A172 (cell line): ENCODE measurements at places on chromosomes 2 and 18.

DNA sequence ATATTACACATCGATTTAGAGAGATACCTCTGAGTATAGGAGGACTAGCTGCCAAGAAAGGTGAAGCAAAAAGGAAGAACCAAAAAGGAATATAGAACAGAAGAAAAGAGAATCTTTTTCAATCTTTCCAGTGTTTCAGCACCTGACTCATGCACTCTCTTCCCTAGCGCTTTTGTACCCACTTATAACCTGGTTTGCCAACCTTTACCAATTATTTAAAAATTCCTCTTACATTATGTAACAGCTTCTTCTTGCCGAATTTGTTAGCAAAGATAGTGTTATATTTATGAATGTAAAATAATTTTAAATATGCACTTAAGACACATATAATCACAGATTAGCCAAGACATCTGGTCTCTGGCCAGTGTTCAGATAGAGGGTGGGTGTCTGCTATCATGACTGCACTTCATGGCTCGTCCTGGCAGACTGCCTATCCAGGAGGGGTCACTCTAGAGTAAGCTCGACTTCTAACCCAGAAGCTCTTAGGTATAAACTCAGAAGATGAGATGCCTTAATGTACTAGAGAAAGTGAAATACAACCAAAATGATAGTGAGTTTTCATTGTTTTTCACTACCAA lies 122.9 kb downstream of the ATAD2B start:
- DNase-seq: peak; percentile 47

- DNase-seq: no peak
Observed at GRCh38 chr2:45822272-45822630, 170.8 kb downstream of the PRKCE start.

DNA sequence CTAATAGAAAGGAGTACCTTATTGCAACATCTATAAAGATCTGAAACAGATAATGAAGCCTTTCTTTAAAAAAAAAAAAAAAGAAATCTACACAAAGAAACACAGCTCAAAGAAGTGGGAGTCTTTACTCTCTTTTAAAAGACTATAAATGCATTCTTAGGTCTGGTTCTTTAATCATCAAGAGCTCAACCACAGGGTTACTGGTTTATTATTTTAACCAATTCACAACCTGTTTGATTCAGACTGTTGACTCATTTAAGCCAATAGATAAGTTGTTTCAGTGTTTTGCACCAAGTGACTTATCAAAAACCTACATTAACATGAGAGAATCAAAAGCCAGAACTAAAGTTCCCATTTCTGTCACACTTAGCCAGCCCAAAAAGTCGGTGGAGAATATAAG lies 93.1 kb downstream of the TCF4 start:
- no peak for DNase-seq

DNA sequence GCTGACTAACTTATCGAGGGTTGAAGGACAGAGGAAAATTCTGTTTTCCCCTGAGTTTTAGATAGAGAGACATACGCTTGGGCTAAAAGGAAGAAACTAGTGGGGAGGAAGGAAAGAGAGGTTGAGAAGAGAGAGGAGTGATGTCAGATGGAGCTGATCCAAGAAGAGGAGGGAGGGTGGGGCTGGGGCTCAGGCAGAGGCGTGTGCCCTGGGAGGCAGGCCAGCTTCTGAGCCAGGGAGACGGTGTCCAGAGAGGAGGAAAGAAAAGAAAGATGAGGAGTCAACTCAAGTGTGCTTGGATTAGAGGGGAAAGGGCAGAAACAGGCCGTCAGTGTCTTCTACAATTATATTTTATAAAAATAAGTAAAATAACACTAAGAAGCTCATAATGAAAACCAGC lies 56.2 kb downstream of the EMILIN2 start:
- peak; percentile 61 for DNase-seq

DNA sequence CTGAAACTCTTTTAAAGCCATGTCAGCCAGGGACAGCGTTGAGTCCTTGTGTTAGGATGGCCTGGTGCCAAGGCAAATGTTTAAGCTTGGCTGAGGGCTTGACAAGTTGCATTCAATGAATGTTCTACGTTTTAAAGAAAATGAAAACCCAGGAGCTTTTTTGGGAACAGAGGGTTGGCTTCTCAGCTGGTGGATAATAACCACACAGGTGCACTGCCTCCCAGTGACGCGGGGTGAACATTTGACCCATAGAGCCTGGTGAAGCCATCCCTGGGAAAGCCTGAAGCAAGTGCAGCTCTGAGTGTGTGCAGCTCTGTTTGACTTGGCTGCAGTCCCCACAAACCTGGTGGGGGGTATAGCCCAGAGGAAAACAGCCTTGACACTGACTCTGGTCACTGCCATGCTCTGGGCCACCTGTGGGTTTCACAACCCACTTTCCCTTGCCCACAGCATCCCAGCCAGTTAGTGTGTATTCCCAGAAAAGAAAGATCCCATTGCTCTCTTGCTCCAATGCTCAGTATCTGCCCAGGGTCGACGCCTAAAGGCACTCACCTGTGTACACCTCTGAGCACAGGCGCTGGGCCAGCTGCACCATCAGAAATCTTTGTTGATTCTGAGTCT lies 874.9 kb downstream of the RNF144A start:
- DNase-seq: no peak

DNA sequence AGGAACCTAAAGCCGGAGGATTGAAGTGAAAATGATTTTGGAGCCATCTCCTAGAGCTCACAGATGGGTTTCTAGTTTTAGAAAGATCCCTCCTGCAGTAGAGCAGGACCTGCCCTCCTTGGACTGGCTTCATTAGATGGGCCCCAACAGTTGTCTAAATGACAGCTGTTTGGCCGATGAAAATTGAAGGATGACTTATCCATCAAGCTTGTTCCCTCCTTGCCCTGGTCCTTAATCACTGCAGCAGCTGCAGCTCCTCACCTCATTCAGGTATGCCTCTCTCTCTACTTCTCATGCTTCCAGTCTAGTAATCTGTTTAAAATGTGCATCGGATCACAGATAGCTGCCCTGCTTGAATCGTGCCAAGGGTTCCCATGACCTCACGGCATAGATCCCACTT lies 677.6 kb downstream of the BCL11A start:
- DNase-seq: no peak

DNA sequence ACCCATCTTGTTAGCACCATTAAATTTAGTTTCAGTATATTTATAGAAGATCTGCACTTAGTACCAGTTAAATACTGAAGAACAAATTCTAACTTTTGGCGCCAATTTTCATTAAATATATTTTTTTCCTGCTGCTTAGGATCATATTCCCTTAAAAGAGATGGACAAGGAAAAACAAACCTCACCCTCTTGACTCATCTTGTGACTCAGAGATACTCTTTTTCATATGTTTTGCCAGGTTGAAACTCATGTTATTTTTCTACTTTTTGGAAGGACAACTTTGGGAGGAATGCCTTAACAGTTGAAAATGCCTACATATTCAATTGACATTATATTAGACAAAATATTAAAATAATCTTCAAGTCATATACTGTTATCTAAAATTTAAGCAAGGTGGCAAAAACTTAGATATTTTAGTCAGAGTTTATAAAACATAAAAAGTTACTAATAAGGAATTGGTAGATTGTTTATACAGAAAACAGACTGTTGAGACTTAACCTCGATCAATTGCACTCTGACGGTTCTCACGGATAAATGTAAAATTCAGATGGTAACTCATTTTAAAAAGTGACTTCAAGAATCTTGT lies 36.2 kb downstream of the PNO1 start:
- peak; percentile 54 for DNase-seq

DNA sequence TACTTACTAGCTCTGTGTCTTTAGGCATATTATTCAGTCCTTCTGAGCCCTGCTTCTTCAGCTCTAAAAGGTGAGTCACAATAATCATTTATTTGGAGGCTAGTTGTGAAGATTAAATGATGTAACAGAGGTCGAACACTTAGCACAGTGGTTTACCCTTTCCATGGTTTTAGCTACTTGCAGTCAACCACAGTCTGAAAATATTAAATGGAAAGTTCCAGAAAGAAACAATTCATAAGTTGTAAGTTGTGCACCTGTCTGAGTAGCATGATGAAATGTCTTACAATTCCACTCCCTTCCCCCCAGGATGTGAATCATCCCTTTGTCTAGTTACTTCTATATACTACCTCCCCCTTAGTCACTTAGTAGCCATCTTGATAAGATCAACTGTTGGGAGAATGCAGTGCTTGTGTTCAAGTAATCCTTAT lies 217.6 kb upstream of the THUMPD2 start:
- peak; percentile 98 for DNase-seq

DNA sequence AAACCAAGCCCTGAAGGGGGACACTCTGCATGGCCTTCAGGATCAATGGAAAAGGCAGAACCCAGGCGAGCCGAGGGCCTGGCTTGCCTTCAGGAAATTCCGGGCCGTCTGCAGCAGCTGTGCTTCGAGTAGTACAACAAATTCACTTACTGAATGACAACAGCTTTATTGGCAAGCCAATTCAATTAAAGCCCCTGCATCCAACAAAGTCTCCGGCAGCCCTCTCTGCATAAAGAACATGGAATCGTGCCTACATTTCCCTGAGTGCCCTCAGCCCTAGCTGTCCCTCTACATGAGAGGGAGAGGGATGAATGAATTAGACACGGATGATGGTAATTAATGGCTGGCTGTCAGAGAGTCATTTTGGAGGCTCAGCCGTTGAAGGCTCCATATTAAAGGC lies 189.0 kb downstream of the BCL11A start:
- no peak for DNase-seq

DNA sequence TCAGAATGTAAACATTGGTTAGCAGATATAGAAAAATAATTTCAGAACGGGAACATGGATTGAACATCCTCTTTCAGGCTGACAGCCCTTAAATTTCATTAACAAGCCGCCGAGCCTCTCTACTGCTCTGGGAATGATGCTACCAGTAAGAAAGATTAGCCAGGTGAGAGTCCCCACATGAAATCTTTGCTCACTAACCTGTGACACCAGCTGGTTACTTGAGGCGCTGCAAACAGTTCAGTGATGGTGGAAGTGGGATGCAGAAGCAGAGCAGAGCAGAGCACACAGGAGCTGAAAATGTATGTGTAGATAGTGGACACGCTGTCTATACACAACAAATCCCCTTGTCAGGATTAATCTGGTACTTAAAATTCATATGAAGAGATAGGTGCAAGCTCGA lies 721.1 kb downstream of the DPP10 start:
- DNase-seq: no peak

DNA sequence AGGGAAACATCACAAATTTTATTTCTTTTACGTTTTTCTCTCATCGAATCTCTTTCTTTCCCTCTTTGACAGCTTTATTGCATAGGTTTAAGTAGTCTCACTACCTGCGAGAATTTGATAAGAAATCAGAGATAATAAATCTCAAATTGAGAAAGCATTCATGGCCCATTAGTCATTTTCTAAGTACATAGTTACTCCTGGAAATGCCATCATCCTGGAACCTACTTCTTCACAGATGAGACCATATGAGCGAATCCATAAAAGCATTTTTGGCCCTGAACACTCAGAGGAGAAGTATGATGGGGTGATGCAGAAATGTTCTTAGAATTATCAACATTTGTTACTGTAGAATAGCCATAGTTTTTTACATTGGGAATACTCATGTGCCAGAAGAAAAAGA lies 138.0 kb upstream of the ARHGAP28 start:
- peak; percentile 6 for DNase-seq

GRCh38 chr2:144654523-144654922 lies 134.6 kb upstream of the ZEB2 start:
- DNase-seq: no peak

GRCh38 chr2:224379172-224379571 lies 22.7 kb downstream of the FAM124B start:
- DNase-seq: no peak

DNA sequence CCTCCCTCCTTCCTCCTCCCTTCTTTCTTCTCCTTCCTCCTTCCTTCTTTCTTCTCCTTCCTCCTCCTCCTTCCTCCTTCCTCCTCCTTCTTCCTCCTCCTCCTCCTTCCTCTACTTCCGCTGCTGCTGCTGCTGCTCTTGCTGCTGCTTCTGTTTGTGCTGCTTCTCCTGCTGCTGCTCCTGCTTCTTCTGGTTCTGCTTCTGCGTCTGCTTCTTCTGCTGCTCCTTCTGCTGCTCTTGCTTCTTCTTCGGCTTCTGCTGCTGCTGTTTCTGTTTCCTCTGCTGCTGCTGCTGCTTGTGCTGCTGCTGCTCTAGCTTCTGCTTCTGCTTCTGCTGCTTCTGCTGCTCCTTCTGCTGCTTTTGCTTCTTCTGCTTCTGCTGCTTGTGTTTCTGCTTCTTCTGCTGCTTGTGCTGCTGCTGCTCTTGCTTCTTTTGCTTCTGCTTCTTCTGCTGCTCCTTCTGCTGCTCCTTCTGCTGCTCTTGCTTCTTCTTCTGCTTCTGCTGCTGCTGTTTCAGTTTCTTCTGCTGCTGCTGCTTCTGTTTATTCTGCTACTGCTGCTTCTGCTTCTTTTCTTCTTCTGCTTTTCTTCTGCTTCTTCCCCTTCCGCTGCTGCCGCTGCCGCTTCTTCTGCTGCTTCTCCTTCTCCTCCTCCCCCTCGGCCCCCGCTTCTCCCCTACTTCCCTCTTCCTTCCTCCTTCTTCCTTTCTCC lies 8.6 kb downstream of the SNRNP27 start:
- no peak for DNase-seq

- no peak for DNase-seq
Observed at GRCh38 chr18:31329787-31330438, 12.0 kb downstream of the DSG1 start.

DNA sequence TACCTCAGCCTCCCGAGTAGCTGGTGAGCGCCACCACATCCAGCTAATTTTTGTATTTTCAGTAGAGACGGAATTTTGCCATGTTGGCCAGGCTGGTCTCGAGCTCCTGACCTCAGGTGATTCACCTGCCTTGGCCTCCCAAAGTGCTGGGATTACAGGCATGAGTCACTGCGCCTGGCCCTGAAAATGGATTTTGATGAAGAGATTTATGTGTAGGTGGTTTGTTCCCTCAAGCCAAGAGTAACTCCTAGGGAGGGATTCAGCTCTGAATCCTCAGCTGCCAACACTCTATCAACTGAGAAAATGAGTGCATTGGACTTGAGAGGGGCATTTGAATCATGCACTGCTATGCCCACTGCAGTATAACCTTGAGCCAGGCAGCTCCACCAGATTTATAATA lies 17.5 kb upstream of the LIPG start:
- DNase-seq: peak; percentile 35

DNA sequence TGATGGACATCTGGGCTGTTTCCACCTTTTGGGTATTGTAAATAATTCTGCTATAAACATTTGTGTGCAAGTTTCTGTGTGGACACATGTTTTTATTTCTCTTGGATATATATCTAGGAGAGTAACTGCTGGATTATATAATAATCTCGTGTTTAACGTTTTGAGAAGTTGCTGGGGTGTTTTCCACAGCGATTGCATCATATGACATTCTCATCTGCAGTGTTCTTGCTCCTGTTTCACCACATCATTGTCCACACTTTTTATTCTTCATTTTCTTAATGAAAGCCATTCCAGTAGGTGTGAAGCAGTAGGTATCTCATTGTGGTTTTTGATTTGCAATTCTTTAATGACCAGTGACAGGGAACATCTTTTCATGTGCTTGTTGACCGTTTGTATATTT lies 56.9 kb upstream of the ALKAL2 start:
- no peak for DNase-seq

GRCh38 chr2:15047184-15047583 lies 414.7 kb downstream of the LRATD1 start:
- DNase-seq: no peak

GRCh38 chr2:227383686-227384085 lies 4.1 kb downstream of the SCYGR1 start:
- DNase-seq: no peak

- no peak for DNase-seq
Observed at GRCh38 chr18:55404832-55405465, 183.0 kb downstream of the TCF4 start.
